Hematopoietic multipotent progenitor cell treated with erythropoietin and hydrocortisone succinate and interleukin-3 and kit ligand, for 15 days (in vitro differentiated cells): ENCODE measurements at places on chromosomes 1 and 21.

- peak; percentile 86 for DNase-seq
These were observed 3.7 kb downstream of the MATN1 start for GRCh38 chr1:30719406-30720270.

- DNase-seq: no peak
These were observed 421.5 kb upstream of the USP24 start for GRCh38 chr1:55636696-55637095.

- no peak for DNase-seq
These were observed 17.1 kb upstream of the ESRRG start for GRCh38 chr1:216740331-216740730.

DNA sequence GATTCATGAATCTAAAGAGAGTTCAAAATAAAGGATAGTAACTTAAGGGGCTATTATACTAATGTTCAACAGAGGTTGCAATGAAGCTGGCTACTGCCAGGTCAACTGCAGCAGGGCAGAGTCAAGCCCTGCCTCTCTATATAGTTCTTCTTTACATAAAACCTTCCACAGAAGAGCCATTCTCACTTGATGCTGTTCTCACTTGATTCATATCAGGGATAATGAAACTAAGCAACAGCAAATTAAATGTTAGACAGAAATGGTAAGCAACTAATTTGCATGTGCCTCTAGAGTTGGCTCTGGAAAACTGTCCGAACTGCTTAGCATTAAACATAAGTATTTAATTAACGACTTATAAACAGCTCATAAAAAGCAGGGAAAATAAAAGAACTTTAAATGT, 17.4 kb downstream of the CCSAP start:
- no peak for DNase-seq

DNA sequence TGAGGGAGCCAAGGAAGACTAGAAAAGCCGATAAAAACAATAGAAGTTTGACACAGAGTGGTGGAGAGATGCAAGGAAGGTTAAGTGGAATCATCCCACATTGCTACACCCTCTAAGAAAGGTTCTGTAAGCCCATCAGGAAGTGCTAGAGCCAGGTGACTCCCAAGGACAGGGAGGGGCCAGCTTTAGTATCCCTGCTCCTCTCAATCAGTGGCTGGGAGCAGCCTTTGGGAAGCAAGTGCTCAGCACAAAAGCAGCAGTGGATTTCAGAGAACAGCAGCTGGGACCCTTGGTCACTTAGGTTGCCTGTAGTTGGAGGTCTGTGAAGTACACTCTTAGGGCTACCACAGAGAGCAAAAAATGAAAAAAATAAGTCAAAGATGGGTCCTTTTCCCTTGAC, 42.5 kb downstream of the NME7 start:
- DNase-seq: no peak

GRCh38 chr1:216894494-216894893, 171.3 kb upstream of the ESRRG start:
- no peak for DNase-seq

GRCh38 chr1:200302192-200302920, 107.5 kb downstream of the ZNF281 start:
- DNase-seq: peak; percentile 8

GRCh38 chr1:11918799-11919519, 7.3 kb downstream of the KIAA2013 start:
- no peak for DNase-seq

GRCh38 chr1:90745972-90746371, 28.9 kb upstream of the BARHL2 start:
- DNase-seq: no peak

GRCh38 chr1:69947837-69948236, 257.5 kb downstream of the LRRC40 start:
- no peak for DNase-seq

DNA sequence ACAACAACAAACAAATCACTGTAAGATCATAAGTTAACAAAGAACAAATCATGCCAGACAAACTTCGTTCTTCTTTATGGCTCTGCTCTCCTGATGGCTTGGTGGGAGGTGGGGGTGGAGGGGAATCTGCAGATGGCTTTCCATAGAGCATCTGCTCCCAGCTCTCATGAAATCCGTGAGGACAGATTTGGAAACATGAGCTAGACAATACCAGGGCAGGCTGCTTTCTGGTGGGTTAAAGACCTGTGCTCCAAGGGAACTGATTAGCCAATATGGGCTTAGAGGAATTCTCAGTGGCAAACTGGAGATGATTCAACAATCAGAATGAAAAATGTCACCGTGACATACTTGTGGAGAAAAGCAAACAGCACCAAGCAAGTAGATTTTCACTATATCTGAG, 69.4 kb upstream of the TLR5 start:
- no peak for DNase-seq
